Stimulated activated CD8-positive, alpha-beta memory T cell treated with anti-CD3 and anti-CD28 coated beads, Interleukin-2, amount 100 ng/mL, for 48 hours (primary cell): ENCODE measurements at places on chromosomes 13 and 19.

DNA sequence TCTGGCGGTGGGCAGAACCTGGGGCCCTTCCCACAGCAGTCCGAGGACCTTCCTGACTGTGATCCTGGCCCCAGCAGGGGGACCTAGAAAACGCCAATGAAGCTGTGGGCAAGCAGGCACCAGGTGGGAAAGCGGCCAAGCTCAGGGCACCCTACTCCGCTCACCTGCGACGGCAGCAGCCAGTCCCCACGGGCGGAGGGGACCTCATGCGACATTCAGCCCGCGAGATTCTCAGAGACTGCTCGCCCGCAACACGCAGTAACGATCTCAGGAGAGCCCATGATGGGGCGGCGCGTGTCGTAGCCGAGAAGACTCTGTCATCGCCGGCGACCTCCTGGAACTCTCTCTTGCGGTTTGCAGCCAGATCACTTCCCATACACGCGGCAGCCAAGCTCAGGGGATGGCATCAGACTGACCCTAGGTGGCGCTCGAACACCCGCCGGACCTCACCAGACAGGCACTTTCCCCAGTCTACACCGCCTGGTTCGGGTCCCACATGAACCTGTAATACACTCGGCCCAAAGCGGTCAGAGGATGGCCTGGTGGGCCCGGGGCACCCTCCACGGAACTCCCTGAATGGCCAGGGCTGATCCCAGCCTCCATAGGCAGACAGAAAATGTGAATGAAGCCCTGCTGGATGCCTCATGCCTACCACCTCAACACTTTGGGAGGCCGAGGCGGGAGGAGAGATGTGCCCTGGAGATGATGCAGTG is 26.5 kb downstream of the MAN2B1 start:
- peak; percentile 80 for DNase-seq

DNA sequence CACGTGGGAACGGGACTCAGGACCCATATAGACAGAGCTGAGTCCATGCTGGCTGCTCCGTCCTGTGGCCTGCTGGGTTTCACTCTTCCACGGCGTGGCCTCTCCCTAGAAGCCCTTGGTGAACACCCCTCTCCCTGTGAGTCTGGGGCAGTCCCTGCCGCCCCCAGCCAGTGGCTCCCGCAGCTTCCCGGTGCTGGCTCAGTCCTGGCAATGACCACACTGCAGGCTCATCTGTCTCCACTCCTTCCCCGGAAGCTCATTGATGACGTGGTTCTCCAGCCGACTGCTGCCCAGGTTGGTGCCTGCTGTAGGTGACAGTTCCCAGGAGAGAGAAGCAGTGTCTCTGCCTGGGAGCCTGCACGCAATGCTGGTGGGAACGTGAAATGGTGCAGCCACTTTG is 2.1 kb upstream of the TEX29 start:
- DNase-seq = no peak

DNA sequence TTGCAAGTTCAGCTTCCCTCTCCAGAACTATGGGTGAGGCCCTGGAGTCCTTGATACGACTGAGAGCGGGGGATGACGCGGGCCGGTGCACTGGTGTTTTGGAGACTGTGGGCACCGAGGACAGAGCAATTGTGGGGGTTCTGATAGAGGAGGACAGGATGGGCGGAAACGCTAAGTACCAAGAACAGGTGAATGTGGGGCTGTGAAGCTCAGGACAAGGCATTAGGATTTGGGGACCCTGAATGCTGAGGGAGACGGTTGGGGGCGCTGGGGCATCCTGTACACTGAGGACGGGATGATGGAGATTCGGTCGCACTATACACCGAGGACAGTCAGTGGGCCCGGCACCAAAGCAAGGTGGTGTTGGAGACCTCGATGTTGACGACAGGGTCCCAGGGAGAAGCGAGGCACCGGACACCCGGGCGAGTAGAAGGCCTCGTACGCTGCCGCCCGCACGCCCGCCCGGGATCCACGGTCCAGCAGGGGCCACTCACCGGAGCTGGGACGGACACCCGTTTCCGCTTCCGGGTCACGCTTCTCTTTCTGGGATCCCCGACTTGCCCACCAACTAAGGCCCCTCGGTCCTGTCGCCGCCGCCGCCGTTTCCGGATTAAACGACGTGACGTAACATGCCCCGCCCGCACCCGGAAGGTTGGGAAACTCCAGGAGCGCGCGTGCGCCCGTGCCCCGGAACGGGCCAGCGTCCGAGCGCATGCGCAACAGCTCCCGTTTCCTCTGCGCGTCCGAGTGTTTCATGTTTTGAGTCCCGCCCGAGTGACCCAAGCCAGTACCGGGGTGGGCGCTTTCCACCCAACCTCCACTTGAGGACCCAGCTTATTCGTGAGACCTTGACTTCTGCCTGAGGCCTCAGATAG is at the start of gene CHMP2A:
CHMP2A (minus strand) TSS at position 612 of the 875 bp plus-strand sequence. CDS start 893 bp downstream, outside the sequence.
- DNase-seq = peak; percentile 99

DNA sequence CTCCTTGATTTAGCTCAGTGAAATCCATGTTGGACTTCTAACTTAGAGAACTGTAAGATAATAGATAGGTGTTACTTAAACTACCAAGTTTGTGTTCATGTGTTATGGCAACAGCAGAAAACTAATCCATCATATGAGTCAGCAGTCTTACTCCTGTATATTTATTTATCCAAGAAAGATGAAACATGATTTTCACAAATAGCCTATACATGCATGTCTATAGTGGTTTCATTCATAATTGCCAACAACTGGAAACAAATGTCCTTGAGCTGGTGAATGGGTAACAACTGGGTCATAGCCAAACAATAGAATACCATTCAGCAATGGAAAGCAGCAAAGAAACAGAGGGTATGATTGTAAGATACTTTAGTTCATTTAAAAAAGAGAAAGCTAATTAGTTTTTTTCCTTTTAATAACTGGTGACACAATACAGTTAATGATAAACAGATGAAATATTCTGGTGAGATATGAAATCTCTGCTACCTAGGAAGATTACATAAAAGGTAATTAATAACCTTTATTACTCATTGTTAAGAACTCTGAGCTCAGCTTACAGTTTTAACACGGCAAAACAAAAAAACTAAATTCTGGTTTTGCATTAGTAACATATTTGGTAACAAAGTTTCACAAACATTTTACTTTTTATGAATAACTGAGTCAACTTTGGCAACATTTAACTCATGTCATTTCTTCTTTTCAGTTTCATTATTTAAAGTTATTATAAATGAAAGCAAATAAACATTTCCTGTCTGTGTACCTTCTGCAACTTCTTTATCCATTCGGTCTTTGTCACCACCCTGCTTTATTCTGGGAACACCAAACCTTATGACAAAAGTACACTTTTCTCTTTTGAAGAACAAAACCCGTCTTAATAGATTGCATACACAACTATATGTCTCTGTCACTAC is 181.3 kb downstream of the LIG4 start:
- DNase-seq = no peak

DNA sequence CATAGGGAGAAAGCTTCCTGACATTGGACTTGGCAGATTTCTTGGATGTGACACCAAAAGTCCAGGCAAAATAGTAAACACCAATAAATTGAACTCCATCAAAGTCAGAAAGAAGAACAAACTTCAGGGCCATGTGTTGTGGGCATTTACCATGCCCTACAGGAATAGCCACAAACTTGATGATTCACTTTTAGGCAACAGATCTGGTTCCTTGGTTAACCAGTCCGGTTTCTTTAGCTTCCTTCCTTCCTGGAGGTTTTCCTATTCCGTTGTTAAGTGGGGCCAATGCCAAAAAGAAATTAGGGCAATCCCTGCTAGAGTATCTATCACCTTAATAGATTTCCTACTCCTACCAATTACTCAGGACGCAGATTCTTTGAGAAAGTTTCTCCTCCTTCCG is 25.2 kb downstream of the IGFL1 start:
- DNase-seq = no peak

GRCh38 chr19:10505583-10506229 is 2.5 kb upstream of the KEAP1 start:
- DNase-seq = peak; percentile 74

- DNase-seq = no peak
Observed at GRCh38 chr13:99916366-99917103, 55.0 kb downstream of the ZIC5 start.

DNA sequence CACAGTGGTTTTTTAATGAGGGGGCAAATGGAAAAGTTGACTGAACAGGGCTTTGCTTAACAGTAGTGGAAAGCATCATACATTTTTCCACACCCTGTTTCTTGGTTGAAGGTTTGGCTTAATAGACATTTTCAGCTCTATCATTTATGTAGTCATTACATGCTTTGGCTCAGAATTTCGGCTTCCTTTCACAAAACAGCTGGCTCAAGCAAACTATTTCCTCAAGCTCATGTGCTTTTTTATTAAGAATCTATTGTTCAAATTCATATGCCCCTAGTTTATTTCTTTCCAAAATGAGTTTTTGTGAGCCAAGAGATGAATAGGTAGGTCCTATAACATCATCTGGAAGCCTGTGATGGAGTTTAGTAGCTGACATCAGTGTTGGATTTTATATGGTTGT is 113.8 kb downstream of the SLITRK6 start:
- DNase-seq = no peak

DNA sequence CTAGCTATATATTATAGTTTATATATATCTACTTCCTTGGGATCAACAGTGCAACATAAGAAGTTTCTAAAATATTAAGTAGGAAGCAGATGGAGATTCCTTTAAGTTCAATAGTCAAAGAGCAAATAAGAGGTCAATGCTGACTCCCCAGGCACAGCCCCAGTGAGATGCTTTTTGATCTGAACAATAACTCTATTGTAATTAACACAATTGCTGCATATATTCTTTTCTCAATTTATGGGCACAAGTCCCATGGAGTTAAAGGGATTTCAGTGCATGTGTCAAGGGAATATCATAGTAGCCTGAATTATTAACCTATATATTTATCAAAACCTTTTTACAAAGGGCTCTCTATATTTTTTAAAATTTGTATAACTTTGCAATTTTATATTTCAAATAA is 180.8 kb downstream of the SPRY2 start:
- DNase-seq = no peak

- DNase-seq = no peak
Observed at GRCh38 chr13:113753171-113753570, 5.9 kb upstream of the TMEM255B start.

DNA sequence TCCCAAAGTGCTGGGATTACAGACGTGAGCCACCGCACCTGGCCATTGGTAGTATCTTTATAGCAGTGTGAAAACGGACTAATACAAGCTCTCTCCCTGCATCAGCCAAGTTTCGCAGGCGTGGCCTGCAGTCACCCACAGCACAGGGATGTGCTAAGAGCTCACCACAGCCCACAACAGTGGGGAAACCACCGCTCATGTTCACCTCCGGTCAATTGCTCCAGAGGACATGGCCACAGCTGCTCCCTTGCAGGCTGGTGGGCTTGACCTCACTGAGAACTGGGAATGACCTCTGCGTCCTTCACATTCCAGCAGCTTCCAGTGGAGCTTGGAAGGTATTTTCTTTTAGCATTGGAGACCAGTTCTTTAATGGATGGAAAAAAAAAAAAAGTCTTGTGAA is 156.4 kb downstream of the KCTD15 start:
- DNase-seq = no peak

DNA sequence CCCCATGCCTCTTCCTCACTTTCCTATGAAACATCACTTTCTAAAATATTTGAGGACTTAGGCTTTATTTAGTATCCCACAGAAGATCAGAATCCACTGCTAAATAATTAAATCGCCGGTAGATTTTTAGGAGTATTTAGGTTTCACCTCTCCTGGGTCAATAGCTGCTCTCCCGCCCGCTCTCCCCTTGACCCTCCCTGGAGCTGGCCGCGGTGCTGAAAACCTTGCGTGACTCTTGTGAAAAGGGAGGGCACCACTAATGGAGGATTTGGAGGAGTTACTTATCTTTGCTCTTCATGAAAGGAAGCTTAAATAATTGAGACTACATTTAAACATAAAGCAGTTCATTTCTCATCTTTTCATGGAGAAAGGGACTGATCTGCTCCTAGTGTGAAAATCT is 14.1 kb downstream of the POU4F1 start:
- no peak for DNase-seq

DNA sequence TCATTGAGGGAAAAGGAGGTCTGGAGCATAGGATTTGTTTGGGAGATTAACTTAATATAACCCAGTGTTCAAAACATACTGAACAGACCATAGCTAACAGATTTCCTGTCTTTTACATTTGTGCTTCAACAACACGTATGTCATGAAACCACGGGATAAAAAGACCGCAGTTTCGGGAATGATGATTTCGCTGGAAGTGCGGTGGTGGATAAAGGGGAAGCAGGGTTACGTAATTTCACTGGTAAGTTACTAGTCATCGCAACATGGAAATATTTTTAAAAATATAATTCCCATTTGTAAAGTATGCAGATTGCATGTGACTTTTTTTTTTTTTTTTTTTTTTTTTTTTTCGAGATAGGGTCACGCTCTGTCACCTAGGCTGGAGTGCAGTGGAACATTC is 237.4 kb downstream of the LMO7 start:
- DNase-seq = no peak

- no peak for DNase-seq
Observed at GRCh38 chr13:110352735-110353134, 45.7 kb downstream of the COL4A2 start.

DNA sequence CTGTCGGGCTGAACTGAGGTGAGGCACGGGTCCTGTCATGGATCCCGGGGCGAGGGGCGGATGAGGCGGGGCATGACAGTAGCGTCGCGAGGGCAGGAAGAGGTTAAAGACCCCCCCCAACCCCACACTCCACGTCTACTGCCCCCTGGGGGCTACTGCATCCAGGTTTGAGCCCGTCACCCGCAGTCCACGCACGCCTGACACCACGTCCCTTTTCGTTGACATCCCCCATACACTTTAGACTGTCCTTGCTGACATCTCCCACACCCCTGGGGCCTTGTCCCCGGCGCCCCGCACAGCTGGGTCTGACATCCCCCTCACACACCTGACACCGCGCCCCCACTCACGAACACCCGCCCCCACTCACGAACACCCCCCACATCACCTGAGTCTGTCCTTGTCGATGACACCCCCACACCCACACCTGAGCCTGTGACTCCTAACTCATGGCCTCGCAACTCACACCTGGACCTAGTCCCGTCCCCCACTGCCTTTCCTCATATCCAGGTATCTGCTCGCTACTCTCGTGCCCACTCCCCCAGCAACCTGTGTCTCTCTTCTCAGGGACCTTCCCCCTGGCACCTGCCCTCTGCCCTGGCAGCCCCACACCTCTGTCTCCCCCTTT is 416 bp downstream of the SLC25A42 start:
- DNase-seq = no peak
